ENCODE measurements at places on chromosomes 6 and 20. TPM values are rescaled to one million over a fixed set of nuclear protein-coding genes. Genes with fewer than 3 reads are reported as not detected.

The BLOC1S5 gene
- 9.9 TPM for total RNA-seq

The NANP gene
- total RNA-seq, result 7.1 TPM

The SULF2 gene
- 1.1 TPM for total RNA-seq

The C6orf163 gene
- total RNA-seq, result 0.23 TPM

The CPNE5 gene
- 0.12 TPM for total RNA-seq

The MICB gene
- total RNA-seq, result 22.4 TPM

The RAB44 gene
- not detected for total RNA-seq

The GPLD1 gene
- total RNA-seq, result 0.37 TPM

The BRD2 gene
- total RNA-seq, result 152 TPM

The VWA7 gene
- total RNA-seq, result 0.41 TPM

The MAP7 gene
- 0.43 TPM for total RNA-seq

The CDSN gene
- not detected for total RNA-seq
